ENCODE measurements at places on chromosomes 7 and 10.

DNA sequence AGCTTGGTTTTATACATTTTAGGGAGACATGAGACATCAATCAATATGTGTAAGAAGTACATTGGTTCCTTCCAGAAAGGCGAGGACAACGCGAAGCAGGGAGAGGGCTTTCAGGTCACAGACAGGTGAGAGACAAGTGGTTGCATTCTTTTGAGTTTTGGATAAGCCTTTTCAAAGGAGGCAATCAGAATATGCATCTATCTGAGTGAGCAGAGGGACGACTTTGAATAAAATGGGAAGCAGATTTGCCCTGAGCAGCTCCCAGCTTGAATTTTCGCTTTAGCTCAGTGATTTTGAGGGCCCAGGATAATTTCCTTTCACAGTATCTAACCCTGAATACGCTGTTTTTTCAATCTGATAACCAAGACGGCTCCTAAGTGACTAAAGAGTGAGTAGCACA, 82.5 kb upstream of the MYO3A start:
- DNase-seq = no peak

- DNase-seq = peak; percentile 90
Measured at GRCh38 chr7:41698726-41699125, 4.2 kb downstream of the INHBA start.

- peak; percentile 44 for DNase-seq
Measured at GRCh38 chr10:100303724-100304319, 17.3 kb upstream of the BLOC1S2 start.

- no peak for DNase-seq
Measured at GRCh38 chr10:95793401-95794045, 37.6 kb downstream of the ENTPD1 start.

- DNase-seq = no peak
Measured at GRCh38 chr7:36625247-36625646, 99.0 kb downstream of the AOAH start.

GRCh38 chr7:142808802-142809583, 38.2 kb downstream of the PRSS2 start:
- peak; percentile 59 for DNase-seq

DNA sequence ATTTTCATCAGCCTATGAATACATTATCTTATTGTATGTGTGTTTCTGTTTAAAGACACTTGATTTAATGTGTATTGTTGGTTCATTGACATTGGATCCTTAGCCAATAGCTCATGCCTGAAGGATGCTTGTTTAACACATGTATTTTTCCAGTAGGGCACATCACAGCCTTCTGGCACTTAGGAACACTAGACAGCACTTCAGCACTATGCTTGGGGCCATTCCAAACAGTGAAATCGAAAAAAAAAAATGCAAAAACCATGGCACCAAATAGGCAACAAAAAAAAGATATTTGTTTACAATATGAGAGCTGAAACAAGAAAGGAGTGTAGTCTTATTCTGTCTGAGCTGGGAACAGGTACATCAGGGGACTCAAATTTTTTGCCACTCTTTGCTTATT, 262.8 kb downstream of the SLC25A13 start:
- no peak for DNase-seq

- DNase-seq = peak; percentile 95
Measured at GRCh38 chr7:28988810-28989209, 30.7 kb upstream of the TRIL start.

- DNase-seq = no peak
Measured at GRCh38 chr7:99331002-99331401, 5.3 kb downstream of the ARPC1A start.

GRCh38 chr10:13673156-13673555, 86.4 kb downstream of the PRPF18 start:
- no peak for DNase-seq

DNA sequence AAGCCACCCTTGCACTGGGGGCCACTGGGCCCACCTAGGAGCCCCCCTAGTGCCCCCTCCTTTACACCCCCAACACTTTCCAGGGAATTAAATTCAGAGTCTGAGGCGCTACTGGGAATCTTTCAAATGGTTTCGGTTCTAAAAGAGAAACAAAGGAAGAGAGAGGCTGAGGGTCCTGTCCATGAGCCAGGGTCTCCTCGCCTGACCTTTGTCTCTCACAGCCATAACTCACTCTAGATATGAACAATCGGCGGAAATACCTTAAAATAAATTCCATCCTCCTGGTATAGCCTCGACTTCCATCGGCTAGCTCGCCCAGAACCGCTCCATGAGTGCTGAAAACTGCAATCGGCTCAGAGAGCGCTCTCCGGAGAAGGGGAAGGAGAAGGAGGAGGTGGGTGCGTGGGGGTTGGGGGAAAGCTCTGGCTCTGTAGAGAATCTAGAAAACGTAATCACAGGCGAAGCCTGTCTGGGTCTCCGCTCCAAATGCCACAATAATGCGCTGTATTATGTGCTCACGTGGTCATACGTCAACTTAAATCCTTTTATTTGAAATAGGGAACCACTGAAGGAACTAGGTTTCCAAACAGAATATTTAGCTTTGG, 12.6 kb downstream of the HOXA4 start:
- no peak for DNase-seq

- no peak for DNase-seq
Measured at GRCh38 chr7:44186736-44187135, 2.5 kb downstream of the GCK start.

GRCh38 chr10:3890602-3891352, 105.8 kb upstream of the KLF6 start:
- no peak for DNase-seq

- no peak for DNase-seq
Measured at GRCh38 chr7:64308016-64308270, 5.8 kb upstream of the ZNF736 start.

DNA sequence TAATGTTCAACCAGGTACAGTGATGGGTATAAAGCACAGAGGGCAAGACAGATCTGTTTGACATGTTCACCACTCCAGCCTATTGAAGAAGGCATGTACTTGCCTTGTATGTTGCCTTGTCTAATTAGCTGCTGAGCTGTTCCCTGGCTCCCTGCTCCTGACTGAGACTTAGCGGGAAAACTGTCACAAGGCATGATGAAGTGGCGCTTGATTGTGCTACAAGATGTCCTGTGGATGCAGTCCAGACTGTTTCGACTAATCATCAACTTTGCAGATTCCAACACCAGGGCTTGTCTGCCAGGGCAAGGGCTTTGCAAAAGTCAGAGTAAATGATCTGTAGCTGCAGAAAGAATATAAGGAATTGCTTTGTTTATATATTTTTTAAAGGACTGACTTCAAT, 136.2 kb upstream of the NRBF2 start:
- DNase-seq = no peak

- DNase-seq = no peak
Measured at GRCh38 chr10:86536294-86536861, 14.8 kb upstream of the WAPL start.

- peak; percentile 4 for DNase-seq
Measured at GRCh38 chr10:5891009-5891408, 966 bp downstream of the FBH1 start.

DNA sequence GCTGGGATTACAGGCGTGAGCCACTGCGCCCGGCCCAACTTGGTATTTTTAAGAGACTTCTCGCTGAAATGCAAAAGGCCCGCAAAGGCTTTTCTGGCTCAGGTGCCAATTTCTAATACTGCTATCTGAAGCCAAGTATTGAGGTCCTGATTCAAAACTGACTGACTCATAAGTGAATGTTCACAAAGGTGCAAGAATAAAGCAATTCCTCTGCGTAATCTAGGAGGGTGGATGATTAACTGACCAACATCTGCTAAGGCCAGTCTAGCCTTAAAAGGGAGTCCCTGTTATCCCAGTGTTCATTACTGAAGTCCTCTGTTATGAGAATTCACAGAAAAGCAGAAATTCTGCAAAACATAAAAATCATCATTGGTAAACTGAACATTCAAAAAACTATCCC, 111.4 kb downstream of the SRPK2 start:
- peak; percentile 96 for DNase-seq

- no peak for DNase-seq
Measured at GRCh38 chr10:53406532-53406931, 633.9 kb upstream of the MBL2 start.

DNA sequence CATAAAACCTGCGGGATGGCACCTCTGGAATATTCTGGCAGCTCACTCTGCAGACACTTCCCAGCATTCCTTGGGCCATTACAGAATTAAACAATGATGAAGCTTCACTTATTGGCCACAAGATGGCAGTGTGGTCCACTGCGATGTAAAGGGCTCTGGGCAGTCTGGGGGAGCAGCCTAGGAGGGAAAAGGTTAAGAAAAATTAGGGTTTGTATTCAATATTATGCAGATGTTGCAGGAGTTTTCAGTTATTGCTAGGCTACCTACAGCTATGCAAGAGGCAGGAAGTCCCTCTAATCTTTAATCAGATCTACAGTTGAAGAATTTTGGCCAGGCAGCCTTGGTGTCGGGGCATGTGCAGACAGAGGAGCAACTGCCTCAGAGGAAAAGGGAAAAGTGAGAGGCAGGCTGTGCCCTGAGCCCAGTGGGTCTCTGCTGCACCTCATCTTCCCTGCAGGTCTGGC, 233.2 kb upstream of the PRSS1 start:
- peak; percentile 65 for DNase-seq

GRCh38 chr7:108421720-108422331, 34.4 kb downstream of the NRCAM start:
- DNase-seq = no peak

- peak; percentile 67 for DNase-seq
Measured at GRCh38 chr7:95886501-95887090, 114.2 kb downstream of the DYNC1I1 start.

- DNase-seq = peak; percentile 73
Measured at GRCh38 chr7:17680943-17681351, 259.3 kb downstream of the SNX13 start.

GRCh38 chr7:105940109-105940508, 23.0 kb upstream of the CDHR3 start:
- DNase-seq = no peak

GRCh38 chr7:30029696-30030095, 1.5 kb downstream of the PLEKHA8 start:
- DNase-seq = peak; percentile 34

GRCh38 chr7:19215412-19215811, 70.2 kb upstream of the FERD3L start:
- DNase-seq = no peak

GRCh38 chr7:131302446-131302845, 25.2 kb upstream of the MKLN1 start:
- DNase-seq = no peak

- no peak for DNase-seq
Measured at GRCh38 chr10:15642095-15642494, 77.6 kb downstream of the ITGA8 start.

DNA sequence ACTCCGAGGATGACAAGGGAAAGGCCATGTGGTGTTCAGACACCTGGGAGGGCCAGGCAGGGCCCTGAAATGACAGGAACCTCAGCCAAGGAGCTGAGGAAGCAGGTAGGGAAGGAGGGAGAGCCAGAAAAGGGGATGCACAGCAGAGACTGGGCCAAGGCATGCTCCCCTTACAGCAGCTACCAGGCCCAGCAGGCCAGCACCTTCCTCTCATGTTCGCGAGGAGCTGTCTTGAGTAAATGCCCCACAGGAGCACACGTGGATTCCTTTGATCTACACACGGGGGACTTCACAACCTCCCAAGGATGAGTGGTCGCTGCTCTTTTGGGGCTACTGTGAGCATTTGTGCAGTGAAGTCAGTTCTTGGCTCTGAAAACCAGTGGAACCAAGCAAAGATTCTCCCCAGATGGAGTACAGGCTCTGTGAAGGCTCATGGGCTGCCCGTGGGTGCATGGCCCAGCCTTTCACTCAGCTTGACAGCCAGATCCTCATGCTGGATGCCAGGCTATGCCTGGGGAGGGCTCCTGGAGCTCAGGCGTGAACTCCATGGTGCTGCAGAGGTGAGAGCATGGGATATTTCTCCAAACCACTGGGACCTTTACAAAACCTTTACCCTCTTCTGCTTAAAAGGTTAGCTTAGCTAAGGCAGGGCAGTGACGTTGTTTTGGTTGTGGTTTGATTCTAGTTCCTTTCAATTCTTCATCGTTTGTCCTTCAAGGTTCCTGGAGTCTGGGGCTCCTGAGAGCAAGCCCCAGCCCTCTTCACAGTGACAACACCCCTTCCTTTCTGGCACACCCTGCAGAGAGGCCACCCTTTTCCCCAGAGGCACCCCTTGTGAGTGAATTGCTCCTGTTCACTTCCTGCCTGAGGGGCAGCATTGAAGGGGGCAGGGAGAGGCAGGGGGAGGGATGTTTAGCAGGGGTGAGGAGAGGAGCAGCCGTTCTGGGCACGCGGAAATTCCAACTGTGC, 74.2 kb upstream of the ZPBP start:
- no peak for DNase-seq

DNA sequence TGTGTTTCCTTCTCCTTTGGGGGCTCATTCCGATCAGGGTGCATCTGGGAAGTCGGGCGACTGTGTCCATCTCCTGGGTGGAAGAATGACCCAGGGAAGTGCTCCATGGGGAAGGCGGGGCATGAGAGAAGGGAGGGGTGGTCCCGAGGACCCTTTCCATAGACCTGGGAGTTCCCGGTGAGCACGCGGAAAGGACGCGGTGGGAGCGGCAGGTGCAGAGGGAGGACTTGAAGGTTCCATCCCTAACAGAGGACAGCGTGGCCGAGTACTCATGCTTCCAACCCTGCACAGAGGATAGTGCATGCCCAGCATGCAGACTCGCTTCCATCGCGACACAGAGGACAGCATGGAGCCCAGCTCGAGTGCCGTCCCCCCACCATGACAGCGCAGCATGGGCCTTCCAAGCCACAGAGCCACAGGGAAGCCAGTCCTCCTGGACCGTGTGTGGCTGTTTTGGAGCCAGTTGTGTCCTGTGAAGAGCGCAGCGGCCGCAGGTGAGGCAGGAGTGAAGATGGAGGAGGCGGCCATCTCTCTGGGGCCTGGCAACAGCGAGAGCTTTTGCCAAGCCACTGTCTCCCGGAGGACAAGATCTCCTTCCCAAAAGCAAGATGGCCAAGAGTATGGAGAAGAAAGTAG, 281.4 kb downstream of the DNAJB6 start:
- DNase-seq = no peak

GRCh38 chr10:122281018-122281626, 10.0 kb downstream of the BTBD16 start:
- DNase-seq = no peak

DNA sequence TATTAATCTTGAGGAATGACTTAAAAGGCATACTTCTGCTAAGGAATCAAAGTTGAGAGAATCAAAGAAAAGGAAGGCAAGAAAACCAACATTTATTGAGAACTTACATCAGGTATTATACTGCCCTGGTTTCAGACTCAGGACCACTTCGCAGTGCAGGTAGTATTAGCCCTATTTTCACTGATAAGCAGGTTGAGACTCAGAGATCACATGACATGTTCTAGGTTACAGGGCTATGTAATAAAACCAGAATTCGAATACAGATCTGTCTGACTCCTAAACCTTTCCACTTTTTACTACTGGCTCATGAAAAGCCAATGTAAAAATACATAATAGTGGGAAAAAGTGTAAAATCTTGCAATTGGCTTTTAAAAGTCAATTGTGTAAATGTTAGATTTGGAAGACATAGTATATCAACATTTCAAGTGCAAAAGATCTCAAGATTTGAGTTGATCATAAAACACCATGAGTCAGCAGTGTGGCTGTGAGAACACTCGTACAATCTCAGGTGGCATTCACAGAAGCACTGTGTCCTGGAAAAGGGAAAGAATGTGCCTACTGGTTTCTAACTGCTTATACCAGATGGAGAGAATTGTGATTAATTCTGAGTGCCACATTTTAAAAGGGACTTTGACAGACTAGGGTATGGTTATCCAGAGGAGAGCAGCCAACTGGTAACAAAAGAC, 195.8 kb upstream of the MKLN1 start:
- DNase-seq = no peak

- peak; percentile 8 for DNase-seq
Measured at GRCh38 chr7:123070702-123071286, 75.3 kb upstream of the TAS2R16 start.

GRCh38 chr10:109941236-109941862, 18.0 kb upstream of the XPNPEP1 start:
- no peak for DNase-seq

Data from bronchial epithelial cell (primary cell).